Heart left ventricle (tissue), 16 donors: ENCODE measurements at places on chromosomes 12 and 14.

GRCh38 chr14:69695322-69696203, 71.4 kb upstream of the SRSF5 start:
- DNase-seq: no peak

GRCh38 chr14:60502541-60502940, 6.4 kb upstream of the SIX6 start:
- DNase-seq: no peak

- no peak for DNase-seq
These were observed 450.5 kb upstream of the SYT1 start for GRCh38 chr12:78414071-78414470.

GRCh38 chr12:19131025-19131444, 1.5 kb downstream of the PLEKHA5 start:
- DNase-seq: no peak
